ENCODE measurements at places on chromosomes 6 and 20.

DNA sequence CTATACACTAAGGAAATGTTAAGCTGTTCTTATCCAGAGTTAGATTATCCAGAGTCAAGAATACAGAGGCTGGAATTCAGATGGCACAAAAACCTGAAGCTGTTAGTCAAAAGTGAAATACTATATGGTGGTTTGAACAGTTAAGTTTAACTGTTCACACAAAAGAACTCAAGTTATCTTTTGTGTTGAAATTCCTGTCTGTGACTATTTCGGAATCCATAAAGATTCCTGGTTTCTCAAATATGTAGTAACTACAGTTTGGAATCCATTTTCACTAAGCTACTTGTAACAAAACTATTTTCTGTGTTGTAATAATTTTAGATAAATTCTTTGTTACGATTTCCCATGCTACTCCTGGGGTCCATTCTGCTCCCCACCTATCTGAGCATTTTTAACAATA is 24.5 kb downstream of the FIG4 start:
- no peak for DNase-seq

- DNase-seq: no peak
Measured at GRCh38 chr6:8837343-8837742, 402.0 kb upstream of the SLC35B3 start.

GRCh38 chr6:140130074-140130473 is 755.6 kb upstream of the CITED2 start:
- no peak for DNase-seq

DNA sequence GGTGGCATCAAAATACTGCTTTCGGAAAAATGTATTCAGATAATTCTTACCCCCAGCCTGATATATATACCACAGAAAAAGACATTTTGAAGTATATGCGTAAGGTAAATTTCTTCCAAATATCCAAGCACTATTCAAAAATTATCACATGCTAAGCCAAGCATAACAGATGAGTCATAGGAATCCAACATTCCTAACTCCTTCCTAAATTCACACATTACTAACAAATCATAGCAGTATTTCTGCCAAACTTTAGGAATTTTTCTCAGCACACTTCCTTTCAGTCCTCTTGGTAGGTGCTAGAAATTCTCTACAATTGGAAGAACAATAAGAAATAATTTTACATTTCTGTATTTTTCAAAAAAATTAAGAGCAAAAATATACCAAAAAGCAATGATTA is 417.5 kb downstream of the EYS start:
- no peak for DNase-seq

GRCh38 chr6:27281105-27281539 is 31.0 kb downstream of the POM121L2 start:
- DNase-seq: peak; percentile 6

GRCh38 chr6:73978330-73978729 is 282.3 kb downstream of the CD109 start:
- DNase-seq: no peak

GRCh38 chr6:7108964-7109836 is 1.4 kb downstream of the RREB1 start:
- peak; percentile 53 for DNase-seq

- no peak for DNase-seq
Measured at GRCh38 chr6:158512809-158513208, 47.1 kb upstream of the TMEM181 start.

DNA sequence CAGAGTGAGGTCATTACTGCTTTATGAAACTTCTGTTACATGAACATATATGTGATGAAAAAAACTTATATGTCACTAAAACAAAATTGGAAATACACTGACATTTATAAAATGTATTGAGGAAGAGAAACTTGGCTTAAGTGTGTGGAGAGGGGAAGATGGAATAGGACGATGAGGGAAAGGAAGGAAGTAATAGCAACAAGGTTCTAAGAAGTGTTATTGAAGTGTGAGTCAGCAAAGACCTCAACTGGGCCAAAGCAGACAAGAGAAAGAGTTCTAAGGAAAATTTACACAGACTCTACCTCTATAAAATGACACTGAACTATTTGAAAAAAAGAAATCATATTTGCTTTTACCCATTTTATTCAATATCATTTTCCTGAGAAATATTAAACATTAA is 38.3 kb downstream of the SNX3 start:
- peak; percentile 46 for DNase-seq

- no peak for DNase-seq
Measured at GRCh38 chr20:48828734-48829460, 1.1 kb upstream of the PREX1 start.

DNA sequence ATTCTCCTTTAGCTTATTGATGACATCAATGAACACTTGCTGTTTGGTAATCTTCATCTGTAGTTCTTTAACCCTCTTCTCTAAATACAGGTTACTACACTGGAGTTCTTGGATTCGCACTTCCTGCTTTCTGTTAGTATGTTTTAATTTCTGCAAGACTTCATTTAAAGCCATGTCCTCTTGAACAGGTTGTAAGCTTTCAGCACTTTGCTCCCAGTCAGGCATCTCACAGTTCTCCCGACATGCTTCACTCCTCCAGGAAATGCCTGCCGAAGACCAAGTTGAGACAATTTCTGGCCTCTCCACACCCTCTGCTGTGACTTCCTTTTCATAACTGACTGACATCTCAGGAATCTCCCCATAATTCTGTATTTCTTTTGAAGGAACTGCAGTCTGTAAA is 15.8 kb downstream of the CAGE1 start:
- DNase-seq: no peak

DNA sequence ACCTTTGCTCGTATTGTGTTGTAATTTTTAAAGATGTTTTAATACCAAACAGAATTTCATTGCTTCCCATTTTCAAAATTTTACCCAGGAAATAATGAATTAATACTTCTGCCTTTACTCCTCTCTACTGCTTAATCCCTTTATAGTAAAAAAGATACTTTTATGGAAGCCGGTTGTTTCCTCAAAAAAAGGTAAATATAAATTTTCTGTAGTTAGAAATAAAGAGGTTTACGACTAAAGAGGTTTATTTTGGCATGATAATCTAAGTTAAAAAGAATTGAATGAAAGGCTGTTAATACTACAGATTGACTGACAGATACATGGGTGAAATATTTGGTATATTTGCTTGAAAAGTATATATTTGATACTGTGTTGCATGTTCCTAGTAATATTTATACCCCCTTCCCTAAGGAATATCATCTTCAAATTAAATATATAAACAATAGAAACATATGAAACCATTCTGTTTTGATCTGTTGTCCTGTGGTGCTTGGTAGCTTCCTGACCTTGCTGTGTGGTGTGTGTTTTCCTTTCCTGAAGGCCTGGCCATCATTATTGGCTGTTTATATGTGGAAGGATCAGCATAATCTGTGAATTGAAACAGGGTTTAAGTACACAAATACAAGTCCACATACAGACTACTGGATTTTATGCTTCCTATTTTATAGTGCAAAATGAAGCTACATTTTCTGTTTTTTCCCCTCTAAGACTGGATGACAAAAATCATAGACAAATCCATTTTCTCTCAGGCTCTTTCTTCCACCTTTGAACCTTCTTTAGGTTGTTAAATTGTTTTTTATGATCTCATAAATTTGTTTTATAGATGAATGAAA is 2.3 kb downstream of the LIN28B start:
- DNase-seq: peak; percentile 29

DNA sequence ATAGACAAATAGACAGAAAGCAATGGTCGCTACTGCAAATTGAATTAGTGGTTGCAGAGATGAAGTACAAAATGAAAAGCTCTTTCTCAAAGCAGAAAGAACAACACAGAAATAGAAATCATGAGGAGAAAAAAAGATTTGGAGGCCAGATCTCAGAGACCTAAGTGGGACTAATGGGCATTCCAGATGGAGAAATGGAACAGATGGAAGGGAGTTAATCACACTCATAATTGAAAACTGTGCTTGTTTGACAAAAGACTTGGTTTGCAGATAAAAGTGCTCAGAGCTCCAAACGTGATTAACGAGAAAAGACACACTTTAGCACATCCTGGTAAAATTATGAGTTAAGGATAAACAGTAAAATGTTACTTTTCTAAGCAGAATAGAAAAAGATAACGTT is 58.1 kb upstream of the SNRPB2 start:
- no peak for DNase-seq

DNA sequence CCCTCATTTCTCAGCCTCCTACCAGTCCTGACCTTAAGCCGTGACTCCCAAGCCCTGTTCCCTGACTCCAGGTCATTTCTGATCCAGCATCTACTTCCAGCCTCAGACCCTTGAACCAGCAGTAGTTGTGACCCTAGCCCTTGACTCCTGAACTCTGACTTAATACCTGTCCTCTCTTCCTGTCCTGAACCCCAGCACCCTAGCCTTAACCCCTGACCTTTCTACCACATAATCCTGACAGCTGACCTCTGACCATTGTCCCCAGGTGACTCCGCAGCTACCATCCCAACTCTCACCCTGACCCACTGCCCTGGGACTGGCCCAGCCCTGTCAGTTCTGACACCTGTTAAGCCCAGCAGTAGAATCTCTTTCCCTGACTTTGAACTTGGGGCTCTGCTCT is 42.1 kb downstream of the MYH7B start:
- no peak for DNase-seq

- no peak for DNase-seq
Measured at GRCh38 chr6:92431502-92431901, 987.9 kb downstream of the EPHA7 start.

GRCh38 chr20:48722002-48722731 is 105.6 kb downstream of the PREX1 start:
- DNase-seq: peak; percentile 40

- DNase-seq: no peak
Measured at GRCh38 chr6:153437193-153437592, 306.1 kb upstream of the RGS17 start.

DNA sequence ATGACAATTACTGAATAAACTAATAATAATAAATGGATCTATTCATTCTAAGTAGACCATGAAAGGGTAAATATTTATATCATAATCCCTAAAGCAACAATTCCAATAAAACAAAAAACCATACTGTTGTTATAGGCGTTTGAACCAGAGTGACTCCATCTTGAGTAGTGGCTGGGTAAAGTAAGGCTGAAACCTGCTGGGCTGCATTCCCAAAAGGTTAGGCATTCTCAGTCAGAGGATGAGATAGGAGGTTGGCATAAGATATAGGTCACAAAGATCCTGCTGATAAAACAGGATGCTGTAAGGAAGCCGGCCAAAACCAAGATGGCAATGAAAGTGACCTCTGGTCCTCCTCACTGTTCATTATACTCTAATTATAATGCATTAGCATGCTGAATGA is 8.3 kb downstream of the OR2H1 start:
- DNase-seq: no peak

- no peak for DNase-seq
Measured at GRCh38 chr6:13384966-13385365, 56.6 kb upstream of the TBC1D7 start.

GRCh38 chr6:21847711-21848480 is 254.3 kb downstream of the SOX4 start:
- no peak for DNase-seq

DNA sequence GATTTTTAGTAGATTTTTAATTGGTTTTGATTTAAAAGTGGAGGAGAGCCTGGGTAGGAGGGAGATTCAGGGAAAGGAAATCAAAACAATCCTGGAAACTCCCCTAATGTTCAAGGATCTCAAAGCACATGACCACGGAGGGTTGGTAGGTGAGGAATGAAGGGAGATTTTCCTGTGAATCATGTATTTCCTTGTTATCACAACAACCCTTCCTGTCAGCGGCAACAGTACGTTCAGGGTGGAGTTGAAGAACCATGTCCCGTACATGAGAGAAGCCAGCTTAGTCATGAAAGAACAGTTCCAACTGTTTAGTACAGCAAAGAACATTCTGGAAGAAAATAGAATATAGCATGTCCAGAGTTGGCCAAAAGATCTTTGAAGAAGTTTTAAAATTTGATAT is 79.4 kb upstream of the SCAF8 start:
- no peak for DNase-seq

DNA sequence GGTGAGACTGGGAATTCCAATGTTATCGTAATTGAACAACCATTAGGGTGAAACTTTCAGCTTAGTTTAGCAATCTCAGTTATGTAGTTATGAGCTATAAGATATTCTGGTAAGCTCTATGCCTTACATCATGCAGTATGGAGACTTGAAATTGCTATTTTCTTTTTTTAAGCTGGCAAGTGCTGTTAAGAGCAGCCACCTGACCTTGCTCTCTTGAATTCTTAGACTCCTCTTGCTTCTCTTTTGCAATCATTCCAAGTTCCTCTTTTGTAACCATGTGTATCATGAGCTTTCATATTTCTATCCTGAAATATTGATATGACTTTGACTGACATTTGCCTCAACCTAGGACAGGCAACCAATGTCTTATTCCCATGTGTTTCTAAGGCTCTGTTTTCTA is 446.3 kb upstream of the SLC35B3 start:
- DNase-seq: peak; percentile 91

GRCh38 chr6:42526616-42527015 is 37.2 kb upstream of the UBR2 start:
- DNase-seq: no peak

DNA sequence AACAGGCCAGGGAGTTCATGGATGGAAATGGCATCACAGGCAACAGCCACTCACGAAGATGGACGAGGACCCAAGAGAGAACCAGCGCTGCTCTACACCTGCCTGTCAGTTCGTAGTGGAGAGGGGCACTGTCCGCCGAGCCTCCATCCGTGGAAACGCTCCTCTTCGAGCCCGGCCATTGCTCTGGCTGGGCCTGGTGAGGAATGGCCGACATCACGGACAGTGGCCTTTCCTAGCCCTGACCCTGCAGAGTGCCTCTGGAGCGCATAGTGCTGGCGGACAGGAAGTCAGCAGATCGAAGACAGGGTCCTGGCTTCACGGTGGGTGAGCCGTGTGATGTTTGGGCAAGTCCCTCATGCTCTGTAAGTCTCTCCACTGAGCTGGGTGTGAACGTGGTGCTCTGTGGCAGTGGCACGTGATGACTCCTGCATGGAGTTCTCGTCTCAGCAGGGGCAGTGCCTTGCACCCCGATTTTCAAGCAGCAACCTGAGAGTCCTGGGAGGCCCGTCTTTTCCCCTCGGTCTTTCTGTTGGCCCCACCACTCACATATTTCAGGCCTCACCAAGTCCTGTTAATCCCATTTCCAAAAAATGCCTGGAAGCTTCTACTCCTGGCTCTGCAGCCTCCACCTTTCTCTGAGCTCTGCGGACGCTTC is 214.4 kb downstream of the ERMARD start:
- DNase-seq: no peak

GRCh38 chr6:128358244-128358776 is 162.1 kb downstream of the PTPRK start:
- DNase-seq: no peak

- no peak for DNase-seq
Measured at GRCh38 chr6:70474751-70475150, 61.4 kb downstream of the FAM135A start.

DNA sequence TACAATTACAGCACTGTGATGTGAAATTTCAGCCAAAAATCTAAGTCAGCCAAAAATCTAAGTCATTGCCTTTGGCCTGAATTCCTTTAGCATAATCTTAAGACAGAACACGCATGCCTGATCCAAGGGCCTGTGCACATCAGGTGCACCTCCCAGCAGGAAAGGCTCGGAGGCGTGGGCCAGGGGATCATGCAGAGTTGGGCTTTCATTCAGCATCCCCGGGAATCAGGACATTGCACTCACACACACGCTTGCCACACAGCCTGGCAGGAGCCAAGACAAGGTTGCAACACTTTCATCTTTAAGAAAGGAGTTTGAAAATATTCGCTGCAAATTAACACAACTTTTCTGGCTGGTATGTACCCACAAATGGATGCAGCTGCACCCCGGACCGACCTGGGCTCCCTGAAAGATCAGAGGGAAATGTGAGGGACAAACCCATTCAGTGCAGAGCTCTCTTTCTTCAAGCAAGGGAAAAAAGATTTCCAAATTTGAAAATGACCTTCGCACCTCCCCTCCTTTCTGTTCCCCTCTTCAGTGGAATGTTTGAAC is 48.8 kb downstream of the ERMARD start:
- DNase-seq: no peak

GRCh38 chr6:13462458-13463327 is 24.7 kb downstream of the GFOD1 start:
- no peak for DNase-seq
